ENCODE measurements at places on chromosomes 4 and X.
A peak's percentile ranks its signal among the peaks of the same experiment; 100 is the strongest.

DNA sequence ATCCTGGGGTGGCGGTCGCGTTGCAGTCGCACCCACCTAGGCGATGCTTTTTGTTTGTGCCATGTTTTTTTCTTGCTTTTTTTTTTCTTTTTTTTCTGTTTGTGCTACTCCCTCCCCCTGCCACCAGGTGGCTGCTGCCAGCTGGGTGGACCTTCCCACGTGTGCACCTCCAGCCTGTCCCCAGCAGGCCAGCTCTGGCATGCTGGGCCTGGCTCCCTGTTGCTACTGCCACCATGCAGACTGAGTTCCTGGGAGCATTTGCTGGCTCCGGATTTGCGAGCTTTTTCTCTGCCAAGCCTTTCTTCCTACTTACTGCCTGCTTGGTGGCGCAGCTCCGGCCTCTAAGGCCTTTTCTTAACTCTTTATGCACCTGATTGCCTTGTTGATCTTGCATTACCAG is 161.2 kb upstream of the WDFY3 start:
- DNase-seq: no peak

- DNase-seq: no peak
Observed at GRCh38 chr4:184884883-184885282, 59.1 kb upstream of the ACSL1 start.

- no peak for DNase-seq
Observed at GRCh38 chr4:36712013-36712412, 430.6 kb downstream of the DTHD1 start.

GRCh38 chr4:86853209-86853608 is 4.0 kb upstream of the SLC10A6 start:
- no peak for DNase-seq

GRCh38 chr4:5685296-5685695 is 23.1 kb downstream of the EVC2 start:
- DNase-seq: no peak

GRCh38 chr4:27001398-27002164 is 140.9 kb downstream of the STIM2 start:
- no peak for DNase-seq

DNA sequence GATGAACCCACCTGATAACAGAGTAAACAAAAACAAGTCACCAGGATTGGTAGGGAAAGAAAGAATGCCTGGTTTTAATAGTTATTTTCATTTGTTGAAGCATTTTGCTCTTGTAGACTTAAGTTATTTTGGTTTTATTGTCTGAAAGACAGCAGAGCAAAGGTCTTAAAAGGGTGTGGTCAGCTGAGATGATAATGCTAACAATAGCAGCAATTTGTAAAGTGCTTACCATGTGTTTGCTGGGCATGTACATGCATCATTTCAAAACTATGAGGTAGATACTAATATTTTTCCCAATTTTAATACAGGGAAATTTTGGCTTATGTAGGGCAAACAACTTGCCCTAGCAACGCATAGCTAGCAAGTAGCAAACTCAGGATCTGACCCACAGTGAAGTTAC is 46.8 kb upstream of the SLC10A4 start:
- DNase-seq: no peak

- peak; percentile 24 for DNase-seq
Observed at GRCh38 chrX:11792461-11793421, 34.7 kb downstream of the MSL3 start.

GRCh38 chr4:31787701-31788100 is 1067.5 kb downstream of the PCDH7 start:
- no peak for DNase-seq

DNA sequence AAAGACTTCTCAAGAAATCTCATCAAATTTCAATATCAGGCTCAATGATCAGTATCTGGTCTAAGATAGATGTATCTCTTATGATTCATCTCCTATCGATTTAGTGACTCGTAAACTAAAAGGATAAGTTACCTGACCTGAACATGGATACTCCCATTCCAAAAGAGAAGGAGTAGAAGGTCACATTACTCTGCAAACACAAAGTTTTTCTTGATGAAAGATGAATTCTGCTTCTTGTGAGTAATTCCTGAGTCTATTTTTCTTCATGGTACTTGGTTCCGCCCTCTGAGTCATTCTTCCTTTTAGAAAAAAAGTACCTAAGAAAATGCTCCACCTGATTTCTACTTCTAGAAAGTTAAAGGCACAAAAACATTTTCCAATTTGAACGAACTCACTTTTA is 223.1 kb upstream of the SLIT2 start:
- DNase-seq: no peak

DNA sequence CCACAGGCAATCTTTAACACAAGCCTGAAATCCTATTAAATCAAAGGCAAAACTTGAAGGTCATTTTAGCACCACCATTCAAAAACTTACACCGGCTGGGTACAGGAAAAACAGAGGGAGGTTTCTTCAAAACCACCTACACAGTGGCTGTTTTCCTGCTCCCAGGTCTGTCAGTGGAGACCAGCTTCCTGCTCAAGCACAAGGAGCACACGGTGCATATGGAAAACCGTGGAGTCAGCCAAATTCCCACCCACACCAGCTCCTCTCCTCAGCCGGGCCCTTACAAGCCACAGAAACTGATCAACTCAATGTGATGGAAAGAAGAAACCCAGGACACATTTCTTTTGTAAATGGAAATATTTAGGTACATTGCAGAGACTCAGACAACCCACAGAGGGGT is 14.3 kb upstream of the FAM241A start:
- no peak for DNase-seq

DNA sequence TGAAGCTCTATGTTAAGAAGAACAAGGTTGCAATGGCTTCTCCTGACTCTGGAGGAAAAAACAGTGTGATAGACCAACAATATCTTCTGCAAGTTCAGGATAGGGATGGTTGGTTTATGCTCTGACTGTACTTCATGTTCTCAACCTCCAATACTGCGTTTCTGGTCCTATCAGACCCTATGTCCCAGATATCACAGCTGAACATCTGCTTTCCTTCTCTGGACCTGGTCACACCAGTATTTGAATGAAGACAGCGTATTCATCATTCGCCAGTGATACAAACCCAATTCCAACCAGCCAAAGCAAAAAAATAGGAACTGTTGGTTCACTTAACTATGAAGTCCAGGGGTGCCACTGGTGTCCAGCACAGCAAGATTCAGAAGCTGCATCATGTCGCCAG is 124.5 kb upstream of the KLF3 start:
- no peak for DNase-seq

DNA sequence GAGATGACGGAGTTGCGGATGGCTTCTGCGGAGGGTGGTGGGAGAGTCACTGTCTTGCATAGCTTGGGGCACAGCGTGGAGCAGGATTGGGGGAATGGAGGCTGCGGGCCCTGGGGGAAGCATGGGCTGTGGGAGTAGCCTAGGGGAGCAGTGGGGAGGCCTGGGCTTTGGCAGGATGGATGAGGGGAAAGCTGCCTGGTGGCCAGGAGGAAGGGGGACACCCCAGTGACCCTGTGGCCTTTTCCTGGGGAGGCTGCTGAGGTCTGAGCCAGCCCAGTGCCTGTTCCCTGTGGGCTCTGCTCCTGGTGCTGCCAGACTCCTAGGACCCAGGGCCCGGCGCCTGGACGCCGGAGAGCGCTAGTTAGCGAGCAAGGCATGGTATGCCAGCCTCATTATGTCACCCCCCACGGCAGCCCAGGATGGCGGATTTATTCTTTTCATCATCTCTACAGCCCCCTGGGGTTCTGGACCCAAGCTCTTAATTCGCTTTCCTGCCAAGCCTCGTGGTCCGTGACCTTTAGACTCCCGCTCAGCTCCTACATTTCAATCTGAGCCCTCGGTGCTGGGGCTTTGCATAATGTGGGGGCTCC is 39.8 kb downstream of the SORCS2 start:
- DNase-seq: no peak

- no peak for DNase-seq
Observed at GRCh38 chr4:33080275-33080674, 2360.1 kb downstream of the PCDH7 start.

DNA sequence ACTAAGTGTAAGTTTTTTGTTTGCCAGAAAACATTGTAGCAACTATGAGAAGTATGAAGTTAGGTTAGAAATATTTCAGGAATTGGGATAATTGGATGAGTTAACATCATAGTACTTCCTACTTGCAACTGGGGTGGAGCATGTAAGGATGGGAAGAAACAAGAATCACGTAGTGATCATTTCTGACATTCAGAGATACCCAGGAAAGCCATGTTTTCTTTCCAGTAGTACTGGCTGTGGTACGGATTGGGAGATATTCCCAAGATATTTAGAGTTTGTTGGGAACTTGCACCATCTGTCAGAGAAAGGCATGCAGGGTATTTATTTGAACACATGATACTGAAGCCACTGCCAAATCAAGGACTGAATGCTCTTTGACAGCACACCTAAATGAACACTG is 87.6 kb upstream of the SLC4A4 start:
- DNase-seq: no peak

DNA sequence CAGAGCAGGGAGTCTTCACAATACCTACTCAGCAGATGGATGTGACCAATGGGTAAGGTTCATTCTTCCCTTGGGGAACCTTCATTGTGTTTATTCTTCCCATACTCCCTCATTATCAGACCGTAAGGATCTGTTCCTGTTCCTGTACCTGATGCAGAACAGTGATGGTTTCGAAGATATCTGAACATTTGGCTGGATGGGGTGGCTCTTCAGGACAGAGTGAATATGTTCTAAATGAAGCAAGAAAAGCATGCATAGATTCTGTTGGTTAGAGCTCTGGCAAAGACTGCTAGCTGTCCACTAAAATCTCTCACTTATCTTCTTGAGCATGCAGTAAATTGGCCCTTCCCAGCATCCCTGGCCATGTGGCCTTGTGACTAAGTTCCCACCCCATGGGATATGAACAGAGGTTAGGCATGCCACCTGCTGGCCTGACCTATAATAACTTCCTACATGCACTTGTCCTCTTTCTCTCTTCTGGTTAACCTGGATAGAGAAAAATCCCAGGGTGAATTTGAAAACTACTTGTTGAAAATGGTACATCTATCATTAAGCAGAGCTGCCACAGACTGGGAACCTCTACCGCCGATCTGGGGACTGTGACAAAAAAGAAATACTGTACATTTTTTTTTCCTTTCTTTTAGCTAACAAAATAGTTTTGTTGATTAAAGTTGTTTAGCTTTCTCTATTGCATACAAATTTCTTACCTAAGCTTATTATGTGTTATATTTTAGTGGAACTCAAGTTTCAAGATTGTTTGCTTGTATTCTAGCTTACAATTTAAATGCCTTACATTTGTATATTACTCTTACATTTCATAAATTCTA is 60.0 kb upstream of the BANK1 start:
- DNase-seq: peak; percentile 12

- no peak for DNase-seq
Observed at GRCh38 chr4:145930592-145930991, 8.0 kb downstream of the ZNF827 start.

- no peak for DNase-seq
Observed at GRCh38 chr4:129335276-129335675, 239.3 kb downstream of the C4orf33 start.

- no peak for DNase-seq
Observed at GRCh38 chr4:127844601-127845116, 36.0 kb upstream of the PLK4 start.

DNA sequence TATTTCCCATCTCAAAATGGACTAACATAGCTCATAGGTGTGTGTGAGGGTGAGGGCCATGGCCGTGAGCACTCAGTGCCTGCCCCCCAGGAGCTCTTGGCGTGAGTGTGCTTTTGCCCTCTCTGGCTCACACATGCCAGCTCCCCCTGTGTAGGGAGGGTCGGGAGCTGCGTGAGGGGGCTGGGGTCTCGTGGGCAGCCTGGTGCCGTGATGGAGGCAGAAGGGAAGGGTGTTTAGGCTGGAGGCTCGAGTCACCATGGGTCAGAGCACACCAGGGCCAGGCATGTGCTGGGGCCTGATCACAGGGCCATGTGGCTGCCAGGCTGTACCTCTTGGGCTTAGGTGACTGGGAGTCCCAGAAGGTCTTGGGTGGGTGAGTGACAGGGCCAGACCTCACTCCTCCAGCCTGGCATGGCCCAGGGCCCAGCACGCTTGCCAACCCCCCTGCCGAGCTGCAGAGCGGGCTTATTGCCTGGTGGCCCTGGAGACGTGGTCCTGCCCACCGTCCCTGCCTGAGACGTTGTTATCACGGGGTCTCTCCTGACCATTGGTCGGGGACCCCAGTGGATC is 44.0 kb downstream of the ADRA2C start:
- no peak for DNase-seq

DNA sequence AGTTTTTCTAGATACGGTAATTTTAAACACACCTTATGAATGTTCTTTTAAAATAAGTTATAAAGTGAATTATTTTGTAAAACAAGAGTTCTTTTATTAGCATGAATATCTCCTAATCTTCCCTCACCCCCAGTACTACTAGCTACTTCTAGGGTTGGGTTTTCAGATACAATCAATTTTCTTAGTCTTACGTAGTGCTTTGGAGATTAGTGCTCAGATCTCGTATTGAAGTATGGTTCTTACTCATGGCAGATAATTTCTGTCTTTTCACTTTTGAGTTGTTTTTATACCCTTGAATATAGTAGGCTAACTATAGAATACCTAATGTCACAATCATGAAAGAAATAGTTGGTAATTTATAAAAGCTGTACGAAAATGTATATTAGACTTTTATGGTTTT is 43.2 kb downstream of the CDKL5 start:
- DNase-seq: no peak

GRCh38 chr4:181822005-181822375 is 421.2 kb upstream of the TENM3 start:
- DNase-seq: no peak

DNA sequence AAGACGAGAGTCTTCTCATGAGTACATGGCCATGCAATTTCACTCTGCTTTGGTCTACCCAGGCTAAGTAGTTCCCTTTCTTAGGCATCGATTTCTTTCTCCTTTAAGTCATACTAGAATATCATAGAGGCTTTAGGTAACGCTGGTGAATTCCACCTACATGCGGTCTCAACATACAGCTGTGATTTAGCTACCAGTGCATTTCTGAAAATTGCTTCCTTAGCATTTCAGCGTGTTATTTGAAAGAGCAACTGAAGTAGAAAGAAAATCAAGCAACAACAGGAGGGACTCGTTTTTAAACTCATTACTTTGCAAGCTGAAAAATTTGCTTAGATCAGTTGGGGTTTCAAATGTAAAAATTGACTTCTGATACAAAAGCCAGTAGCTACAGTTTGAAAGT is 48.1 kb upstream of the RASGEF1B start:
- no peak for DNase-seq

- no peak for DNase-seq
Observed at GRCh38 chrX:74585766-74586165, 28.7 kb downstream of the RLIM start.

- DNase-seq: no peak
Observed at GRCh38 chr4:112978691-112979472, 70.6 kb upstream of the ANK2 start.

GRCh38 chrX:150163221-150163930 is 199.7 kb upstream of the MAMLD1 start:
- no peak for DNase-seq
